Urothelium cell line (cell line): ENCODE measurements at places on chromosomes 5 and 9.

GRCh38 chr5:73783828-73784227, 157.8 kb downstream of the ARHGEF28 start:
- DNase-seq, result no peak

DNA sequence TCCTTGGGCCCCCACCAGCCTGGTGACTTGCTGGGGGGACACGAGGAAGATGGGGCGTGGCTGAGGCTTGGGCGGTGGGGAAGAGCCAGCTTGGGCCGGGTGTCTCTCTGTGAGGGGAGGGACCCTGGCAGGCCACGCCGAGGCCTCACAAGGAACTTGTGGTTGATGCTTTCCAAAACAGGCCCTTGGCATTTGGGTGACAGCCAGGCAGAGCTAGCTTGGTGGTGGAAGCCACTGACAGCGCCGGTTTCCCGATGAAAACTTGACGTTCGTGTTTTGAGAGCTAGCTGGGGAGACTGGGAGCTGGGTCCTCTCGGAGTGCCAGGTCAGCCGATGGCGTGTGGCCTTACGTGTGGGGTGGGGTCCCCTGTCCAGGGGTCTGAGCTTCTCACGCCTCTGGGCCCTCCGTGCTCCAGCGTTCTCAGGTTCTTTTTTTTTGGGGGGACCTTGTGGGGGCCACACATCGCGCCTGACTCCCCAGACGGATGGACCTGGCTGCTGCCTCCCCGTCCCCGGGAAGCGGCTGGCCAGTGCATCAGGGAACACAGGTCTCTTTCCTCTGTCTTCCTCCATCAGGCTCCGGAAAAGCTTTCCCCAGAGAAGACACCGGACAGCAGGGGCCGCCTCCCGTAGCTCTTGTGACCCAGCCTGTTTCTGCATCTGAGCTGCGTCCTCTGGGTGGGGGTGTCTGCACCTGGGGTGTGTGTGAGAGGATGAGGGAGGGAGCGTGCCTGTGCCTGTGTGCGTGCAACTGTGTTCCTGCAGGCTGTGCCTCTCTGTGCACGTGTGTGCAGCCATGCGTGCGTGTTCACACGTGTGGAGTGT, 129.3 kb upstream of the LPCAT1 start:
- no peak for DNase-seq

DNA sequence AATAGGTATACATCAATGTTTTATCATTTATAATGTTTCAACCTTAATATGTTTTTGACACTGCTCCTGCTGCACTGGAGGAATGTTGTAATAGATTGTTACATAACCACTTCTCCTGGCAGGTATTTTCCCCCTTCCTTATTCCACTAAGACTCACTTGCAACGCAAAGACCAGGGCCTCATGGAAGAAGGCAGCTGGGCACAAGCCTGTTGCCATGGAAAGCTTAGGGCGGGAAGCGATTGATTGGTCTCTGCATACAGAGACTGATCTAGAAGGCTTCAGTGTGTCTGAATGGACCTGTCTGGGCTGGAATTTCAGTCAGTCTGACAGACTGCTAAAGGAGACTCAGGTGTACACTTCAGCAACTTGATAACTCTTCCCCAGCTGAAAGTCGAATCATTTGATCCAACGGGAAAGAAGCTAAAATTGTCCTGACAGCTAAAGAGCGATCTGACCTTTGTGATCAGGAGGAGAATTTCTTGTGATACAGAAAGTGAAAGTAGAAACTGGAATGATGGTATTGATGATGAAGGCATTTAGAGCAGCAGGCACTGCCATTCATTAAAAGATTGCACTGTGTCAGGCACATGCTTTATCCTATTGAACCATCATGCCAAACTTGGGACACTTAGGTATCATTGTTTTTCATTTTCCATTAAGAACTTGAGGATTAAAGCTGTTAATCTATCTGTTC, 65.1 kb downstream of the GRIA1 start:
- DNase-seq, result no peak

DNA sequence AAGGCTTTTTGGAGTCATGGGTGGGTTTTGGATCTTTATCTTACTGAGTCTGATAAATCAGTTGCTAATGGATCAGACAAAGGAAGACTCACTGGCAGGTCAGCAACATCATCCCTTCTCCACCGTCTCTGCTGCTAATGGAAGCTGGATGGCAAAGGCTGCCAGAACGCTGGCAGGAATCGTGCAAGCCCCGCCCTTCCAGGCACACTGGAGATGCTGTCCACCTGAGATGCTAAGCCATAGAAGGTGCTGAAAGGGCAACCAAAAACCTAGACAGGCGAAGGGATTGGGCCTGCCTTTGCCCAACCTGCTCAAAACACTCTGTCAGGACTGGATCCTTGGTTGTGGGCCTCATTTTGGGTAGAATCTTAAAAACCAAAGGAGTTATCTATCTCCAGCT, 139.5 kb upstream of the FSTL4 start:
- no peak for DNase-seq

DNA sequence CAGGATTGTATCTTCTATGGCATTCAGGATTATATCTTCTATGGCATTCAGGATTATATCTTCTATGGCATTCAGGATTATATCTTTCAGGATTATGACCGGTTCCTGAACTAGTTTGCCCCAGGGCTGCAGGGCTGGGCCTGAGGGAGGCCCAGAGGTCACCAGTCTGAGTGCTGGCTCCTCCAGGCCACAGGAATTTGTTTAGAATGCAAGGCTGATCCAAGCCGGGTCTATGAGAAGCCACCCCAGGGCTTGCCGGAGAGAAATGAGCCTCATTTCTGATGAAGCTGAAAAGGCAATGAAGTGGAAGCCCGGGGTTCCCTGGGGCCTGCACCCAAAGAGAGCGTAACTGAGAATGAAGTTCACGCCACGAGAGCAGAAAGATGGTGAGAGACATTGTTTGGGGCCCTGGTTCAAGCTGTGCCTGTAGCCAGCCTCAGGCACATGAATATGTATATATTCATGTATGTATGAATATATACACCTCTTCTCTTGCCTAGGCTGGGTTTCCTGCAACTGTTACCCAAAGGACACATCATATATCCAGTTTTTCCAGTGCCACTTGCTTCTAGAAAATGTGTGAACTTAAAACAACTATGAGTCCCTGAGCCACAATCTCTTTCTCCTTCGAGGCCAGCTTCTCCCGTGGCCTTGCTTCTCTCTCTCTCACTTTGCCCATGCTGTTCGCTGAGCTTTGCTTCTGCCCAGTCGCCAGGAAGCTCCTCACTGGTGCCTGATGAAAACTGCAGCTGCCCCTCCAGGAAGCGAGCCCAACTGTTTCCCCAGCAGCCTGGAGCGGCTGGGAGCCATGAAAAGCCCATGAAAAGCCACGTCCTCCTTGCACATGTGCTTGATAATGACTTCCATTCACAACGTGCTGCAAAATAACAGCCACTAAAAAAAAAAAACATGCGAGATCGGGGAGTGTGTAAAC, 62.3 kb downstream of the GTF3C4 start:
- no peak for DNase-seq

DNA sequence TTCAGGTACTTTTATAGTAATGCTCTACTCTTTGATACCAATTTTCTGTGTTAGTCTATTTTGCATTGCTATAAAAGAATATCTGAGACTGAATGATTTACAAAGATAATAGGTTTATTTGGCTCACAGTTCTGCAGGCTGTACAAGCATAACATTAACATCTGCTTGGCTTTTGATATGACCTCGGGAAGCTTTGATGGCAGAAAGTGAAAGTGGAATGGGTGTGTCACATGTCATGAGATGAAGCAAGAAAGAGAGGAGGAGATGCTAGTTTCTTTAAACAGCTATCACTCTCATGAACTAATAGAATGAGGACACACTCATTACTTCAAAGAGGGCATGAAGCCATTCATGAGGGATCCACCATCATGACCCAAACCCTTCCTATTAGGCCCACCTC, 270.9 kb upstream of the IL12B start:
- DNase-seq, result no peak

GRCh38 chr5:40485021-40485998, 194.4 kb upstream of the PTGER4 start:
- no peak for DNase-seq

DNA sequence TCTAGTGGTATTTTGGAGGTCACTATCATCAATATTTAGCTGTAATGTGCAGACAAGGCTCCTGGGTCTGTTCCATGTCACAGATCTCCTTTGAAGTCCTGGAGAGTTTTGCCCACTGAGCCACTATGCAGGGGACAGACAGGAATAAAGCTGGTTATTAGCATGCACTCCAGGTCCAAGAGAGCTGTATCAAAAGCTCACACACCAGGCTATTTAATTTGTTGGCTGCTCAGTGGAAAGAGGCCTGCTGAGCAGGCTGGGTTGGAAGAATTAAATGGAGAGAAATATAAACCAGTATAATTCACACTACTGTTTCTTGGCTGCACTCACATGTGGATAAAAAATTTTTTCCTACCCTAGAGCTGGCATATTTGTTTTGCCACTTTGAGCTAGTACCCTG, 113.8 kb upstream of the TAF11L2 start:
- no peak for DNase-seq

DNA sequence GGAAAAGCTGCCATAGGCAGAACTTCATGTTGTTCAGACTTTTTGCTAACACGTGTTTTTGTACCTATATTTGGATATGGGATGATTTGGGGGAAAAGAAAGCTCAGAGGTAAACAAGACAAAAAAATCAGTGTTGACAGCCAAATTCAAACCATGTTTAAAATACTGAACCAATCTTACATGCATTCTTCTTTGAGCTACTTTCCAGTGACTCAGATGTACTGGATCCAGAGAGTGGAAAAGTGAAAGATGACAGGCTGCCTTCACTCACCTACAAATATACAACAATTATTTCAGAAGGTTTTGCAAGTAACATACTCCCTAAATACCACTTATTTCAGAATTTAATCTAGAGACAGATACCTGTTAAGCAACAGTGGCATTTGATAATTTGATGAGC, 165.7 kb downstream of the MPDZ start:
- DNase-seq, result no peak

GRCh38 chr5:36685631-36686288, 79.4 kb downstream of the SLC1A3 start:
- DNase-seq, result no peak
